ENCODE measurements at places on chromosomes 3 and 15.

DNA sequence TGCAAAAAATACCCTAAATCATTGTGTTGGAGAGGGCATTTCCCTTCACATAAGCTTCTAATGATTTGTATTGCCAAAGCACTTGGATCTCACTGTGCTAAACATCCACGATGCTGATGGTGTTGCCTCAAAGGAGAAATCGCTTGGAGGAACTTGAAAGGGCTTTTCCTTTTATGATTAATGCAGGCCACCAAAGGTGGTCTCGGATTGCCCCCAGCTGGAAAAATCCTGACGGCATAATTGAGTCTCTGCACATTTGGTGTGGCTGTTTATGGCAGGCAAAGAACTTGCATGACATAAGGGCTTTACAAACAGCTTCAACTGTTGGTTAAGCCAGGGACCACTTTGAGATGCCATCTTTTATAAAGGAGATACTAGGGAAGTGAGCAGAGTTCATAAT, 664.0 kb upstream of the ADAMTS9 start:
- no peak for DNase-seq

DNA sequence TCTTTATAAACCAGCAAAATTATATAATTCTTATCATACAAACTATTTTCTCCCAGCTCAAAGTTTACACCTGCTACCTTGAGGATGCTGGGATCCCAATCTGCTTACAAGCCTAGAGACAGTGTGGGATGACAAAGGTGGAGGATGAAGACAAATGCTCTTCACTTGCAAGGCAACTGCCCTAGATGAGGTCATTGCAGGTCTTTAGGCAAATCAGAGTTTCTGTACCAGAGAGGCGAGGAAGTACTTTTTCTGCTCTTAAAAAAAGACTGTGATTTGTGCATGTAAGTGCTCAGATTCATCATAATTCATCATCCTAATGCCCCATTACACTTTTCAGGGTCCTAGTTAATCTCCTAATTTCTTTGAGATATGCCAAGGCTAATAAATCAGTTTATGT, 376.1 kb downstream of the ZPLD1 start:
- DNase-seq = no peak

GRCh38 chr3:141646760-141647561, 91.1 kb upstream of the RNF7 start:
- DNase-seq = peak; percentile 55

DNA sequence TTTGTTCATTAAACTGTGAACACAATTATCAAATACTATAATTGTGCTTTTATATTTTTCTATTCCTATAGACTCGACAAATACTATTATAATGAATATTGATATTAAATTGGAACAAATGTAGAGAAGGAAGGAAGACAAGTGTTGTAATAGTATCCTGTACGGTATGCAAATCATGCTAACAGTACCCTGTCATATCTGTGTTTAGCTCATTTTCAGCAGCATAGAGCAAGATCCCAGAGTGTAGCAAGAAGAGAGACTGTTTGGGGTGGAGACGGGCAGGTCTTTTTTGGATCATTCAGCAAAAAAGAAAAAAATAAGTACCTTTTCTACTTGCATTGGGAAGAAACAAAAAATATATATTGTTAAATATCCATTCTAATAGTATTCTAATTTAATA, 224.1 kb downstream of the TPRG1 start:
- DNase-seq = no peak

DNA sequence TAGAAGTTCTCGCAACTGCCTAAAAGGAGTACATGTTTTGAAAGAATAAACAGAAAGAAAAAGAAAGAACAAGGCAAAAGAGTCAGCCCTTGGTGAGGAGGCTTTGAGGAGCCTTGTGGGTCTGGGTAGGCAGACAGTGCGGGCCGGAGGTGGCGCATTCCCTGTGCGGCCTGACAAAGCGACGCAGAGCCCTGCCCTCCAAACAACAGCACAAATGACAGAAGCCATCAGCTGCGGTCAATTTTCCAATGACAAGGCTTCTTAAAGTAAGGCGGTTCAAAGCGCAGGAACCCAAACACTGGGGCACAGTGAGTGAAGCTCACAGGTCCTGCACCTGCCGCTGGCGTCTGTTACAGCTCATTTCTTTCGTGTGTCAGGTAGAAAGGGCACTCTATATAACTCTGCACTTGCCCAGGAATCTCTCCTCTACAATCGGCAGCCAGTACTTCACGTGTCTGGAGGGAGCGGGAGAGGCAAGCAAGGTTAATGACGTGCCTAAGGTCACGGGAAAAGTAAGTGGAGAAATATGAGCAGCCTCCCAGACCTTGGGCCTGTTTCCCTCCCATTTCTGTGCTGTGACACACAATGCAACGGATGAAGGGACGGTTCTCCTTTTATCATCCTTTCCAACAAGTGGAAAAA, 178.1 kb downstream of the OPA1 start:
- no peak for DNase-seq

- DNase-seq = no peak
These were observed 34.9 kb upstream of the NRROS start for GRCh38 chr3:196604548-196604947.

GRCh38 chr3:128179484-128179819, 26.2 kb downstream of the EEFSEC start:
- DNase-seq = no peak

DNA sequence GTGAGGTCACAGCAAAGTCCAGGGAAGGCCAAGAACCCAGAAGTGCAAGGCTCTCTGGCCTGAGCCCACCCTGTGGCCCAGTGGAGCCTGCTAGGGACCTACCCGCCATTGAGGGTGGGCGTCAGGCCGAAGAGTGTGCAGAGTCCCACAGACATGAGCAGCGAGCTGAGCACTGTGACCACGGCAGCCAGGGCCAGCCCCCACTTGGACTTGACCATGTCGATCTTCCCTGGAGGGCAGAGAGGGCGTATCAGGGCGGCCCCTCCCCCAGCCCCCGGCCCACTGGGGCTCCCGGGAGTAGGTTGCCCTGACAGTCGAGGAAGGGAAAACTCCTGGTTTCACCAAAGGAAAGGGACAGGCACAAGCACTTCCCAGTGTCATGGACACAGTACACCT, 44.6 kb downstream of the PTPN23 start:
- DNase-seq = no peak

- peak; percentile 91 for DNase-seq
These were observed 57.9 kb downstream of the TRAK1 start for GRCh38 chr3:42148982-42149432.

GRCh38 chr3:63961891-63962290, 49.7 kb upstream of the SCAANT1 start:
- DNase-seq = peak; percentile 49

DNA sequence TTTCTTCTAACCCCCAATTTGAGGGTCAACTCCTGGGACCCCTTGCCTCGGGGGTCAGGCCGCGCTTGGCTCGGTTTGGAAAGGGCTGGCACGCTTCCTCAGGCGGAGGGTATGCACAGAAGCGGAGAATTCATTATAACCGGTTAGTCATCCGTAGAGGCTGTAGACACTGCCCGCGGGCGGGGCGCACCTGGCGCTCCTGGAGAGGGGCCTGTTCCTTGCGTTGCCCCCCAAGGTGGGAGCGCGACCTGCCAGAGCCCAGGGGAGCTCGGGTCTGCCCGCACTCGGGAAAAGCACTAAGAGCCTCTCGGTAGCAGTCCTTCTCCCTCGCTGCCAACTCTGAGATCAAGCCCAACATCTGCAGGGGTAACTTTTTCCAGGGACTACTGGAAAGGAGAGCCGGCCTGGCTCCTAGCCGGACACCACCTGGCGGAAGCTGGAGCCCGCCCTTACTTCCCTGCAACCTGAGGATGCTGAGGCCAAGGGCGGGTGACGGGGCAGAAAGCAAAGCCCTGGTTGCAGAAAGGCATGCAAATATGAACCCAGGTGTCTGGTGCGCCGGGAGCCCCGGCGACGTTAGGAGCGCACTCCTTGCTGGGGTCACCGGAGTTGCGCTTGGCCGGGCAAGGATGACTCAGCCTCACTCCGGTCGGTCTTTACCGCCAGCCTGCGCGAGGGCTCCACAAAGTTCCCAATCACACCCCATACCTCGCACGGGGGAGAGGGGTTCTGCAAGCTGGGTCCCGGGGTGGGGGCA, 1.5 kb upstream of the CACNA2D3 start:
- DNase-seq = peak; percentile 37

DNA sequence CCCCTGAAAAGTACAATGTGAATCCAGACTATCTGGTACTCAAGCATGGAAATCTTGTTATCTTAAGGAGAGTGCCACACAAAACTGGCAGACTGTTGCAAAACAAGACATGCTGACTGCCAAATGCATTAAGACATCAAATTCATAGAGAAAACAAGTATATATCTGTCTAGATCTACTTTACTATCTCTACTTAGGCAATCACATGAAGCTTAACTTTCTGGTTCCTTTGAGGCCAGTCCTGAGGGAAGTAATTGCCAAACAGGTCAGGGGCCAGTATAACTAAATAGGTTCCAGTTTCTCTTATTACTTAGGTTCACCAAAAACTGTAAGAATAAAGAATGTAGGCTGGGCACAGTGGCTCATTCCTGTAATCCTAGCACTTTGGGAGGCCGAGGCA, 15.9 kb upstream of the SLC4A7 start:
- no peak for DNase-seq

GRCh38 chr15:60079210-60079609, 75.1 kb downstream of the FOXB1 start:
- no peak for DNase-seq

- DNase-seq = no peak
These were observed 45.2 kb downstream of the GASK1A start for GRCh38 chr3:43024181-43024885.

GRCh38 chr15:52419494-52419893, 109.2 kb downstream of the MYO5A start:
- no peak for DNase-seq

DNA sequence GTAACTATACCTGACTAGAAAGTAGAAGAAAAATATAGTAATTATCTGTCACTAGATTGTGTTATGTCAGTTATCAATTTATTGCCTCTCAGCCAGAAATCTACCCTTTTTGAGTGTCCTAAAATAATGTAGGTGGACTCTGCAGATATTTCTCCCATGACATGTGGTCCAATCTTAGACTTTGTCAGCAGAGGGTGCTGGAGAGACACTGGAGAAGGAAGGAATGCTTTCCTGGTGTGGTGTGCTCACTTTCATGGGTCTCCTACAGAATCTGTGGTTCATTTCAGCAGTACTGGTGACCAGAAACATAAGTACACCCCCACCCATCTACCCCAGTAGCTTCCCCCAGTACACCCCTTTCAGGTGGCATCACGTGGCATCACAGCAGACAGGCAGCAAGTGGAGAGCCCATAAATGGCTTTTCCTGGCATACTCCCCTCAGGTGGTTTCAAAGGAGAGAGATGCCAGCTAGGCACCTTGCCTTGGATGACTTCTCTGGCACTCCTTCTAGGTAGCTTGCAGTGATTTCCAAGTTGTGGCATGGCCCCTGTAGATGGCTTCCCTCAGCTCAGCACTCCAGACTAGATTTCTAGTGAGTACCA, 114.7 kb downstream of the GADL1 start:
- DNase-seq = peak; percentile 25

GRCh38 chr3:197782230-197782629, 8.8 kb upstream of the LRCH3 start:
- DNase-seq = no peak

GRCh38 chr3:47910777-47911440, 105.3 kb downstream of the MAP4 start:
- no peak for DNase-seq

- DNase-seq = peak; percentile 40
These were observed 478.7 kb downstream of the MFSD1 start for GRCh38 chr3:159280386-159281191.

GRCh38 chr3:90092994-90093393, 985.6 kb downstream of the EPHA3 start:
- peak; percentile 30 for DNase-seq

DNA sequence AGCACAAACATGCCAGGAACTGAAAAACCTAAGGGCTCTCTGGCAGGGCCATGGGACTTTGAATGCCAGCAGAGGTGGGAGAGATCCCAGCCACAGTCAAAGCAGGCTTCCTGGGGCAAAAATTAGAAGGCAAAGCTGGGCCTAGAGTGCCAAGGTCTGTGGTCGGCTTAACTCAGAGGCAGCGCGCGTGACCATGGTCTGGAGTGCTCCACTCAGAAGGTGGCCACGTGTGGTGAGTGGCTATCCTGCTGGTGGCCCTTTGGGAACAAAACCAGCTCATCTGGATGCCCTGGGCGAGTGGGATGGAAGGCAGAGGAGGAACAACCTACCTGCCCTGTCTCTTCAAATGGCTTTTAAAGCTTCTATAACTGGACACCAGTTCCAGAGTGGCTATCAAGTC, 63.1 kb downstream of the OXNAD1 start:
- DNase-seq = no peak

- DNase-seq = peak; percentile 60
These were observed at the start of gene NTRK3 for GRCh38 chr15:88256279-88257230. TSS of gene NTRK3 (minus strand) at chr15:88256739. CDS start at chr15:88256153, 586 bp downstream.

GRCh38 chr3:127867986-127868385, 45.7 kb upstream of the MGLL start:
- no peak for DNase-seq

All from tongue (tissue), 3 donors.